Stimulated activated effector memory CD8-positive, alpha-beta T cell treated with anti-CD3 and anti-CD28 coated beads, Interleukin-12 subunit alpha, Interleukin-12 subunit beta, amount 100 ng/mL, for 72 hours (primary cell): ENCODE measurements at places on chromosomes 11 and 22.

DNA sequence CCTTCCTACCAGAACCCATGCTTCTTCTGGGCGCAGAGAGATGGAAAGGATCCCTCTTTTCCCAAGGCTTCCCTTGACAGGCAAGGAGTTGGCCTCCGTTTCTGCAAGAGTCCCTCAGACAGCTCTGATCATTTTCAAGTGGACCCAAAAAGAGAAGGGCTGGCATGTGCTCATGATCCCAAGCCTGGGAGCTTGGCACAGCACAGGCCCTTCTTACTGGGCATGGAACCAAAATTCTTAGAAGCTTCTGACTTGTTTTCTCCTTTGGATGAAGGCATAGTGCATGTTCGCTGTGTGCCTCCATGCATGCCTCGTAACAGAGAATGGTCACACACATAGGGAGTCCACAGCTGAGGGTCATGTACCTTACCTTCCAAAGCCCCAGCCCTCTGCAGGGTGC is 449.6 kb downstream of the MIAT start:
- DNase-seq, result no peak

- DNase-seq, result no peak
Observed at GRCh38 chr11:130806746-130807145, 109.5 kb downstream of the SNX19 start.

- DNase-seq, result no peak
Observed at GRCh38 chr11:13448876-13449275, 14.1 kb downstream of the BTBD10 start.

DNA sequence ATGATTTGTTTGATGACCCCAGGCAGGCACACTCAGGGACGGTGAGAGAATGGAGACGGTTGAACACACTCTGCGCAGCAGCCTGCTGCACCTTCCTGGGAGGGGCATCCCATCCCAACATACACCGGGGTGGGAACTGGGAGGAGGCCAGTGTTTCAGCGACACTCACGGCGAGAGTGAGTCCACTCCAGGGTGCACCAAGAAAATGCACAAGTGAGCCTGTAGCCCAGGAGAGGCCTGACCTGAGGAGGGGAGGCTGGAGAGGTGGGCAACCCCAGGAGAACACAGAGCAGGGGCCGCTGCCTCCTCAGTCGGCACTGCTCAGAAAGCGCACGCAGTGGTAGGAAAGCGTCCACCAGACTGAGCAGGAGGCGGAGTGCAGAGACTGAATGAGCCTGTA is 54.5 kb downstream of the IGF2 start:
- peak; percentile 26 for DNase-seq

- DNase-seq, result no peak
Observed at GRCh38 chr11:15935373-15935772, 421.0 kb downstream of the SOX6 start.

DNA sequence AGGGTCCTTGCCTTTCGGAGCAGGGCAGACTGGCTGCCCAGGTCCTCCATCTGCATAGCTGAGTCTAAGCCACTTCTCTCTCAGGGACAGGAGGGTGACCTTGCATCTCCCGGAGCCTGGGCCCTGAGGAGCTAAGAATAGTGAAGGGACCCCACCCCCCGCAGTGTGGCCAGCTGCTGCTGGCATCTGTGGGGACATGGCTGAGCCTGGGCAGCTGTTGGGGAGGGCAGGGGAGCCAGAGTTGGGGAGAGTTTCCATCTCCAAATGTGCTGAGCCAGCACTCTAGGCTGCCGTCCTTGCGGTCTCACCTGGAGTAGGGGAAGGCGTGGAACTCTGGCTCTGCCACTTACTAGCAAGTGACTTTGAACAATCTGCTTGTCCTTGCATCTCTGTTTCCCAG is 34.8 kb upstream of the SHISAL1 start:
- no peak for DNase-seq

- DNase-seq, result no peak
Observed at GRCh38 chr11:68338051-68338780, 25.8 kb downstream of the LRP5 start.

GRCh38 chr11:102915044-102915375 is 40.2 kb upstream of the MMP12 start:
- DNase-seq, result no peak

DNA sequence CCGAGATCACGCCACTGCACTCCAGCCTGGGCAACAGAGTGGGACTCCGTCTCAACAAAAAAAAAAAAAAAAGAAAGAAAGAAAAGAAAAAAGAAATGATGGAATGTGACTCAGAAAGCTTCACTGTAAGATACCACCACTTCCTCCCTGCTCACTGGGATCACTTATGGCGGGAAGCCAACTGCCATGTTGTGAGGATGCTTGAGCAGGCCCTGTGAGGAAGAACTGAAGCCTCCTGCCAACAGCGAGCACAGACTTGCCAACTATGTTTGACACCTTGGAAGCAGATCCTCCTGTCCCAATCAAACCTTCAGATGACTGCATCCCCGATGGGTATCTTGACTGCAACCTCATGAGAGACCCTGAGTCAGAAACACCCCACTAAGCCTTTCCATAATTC is 8.3 kb downstream of the SEC14L6 start:
- no peak for DNase-seq
